ENCODE measurements at places on chromosomes 6 and 20.

GRCh38 chr6:168308390-168309144 is 11.0 kb downstream of the DACT2 start:
- no peak for DNase-seq

GRCh38 chr6:142692942-142693341 is 252.0 kb downstream of the HIVEP2 start:
- DNase-seq: peak; percentile 74

DNA sequence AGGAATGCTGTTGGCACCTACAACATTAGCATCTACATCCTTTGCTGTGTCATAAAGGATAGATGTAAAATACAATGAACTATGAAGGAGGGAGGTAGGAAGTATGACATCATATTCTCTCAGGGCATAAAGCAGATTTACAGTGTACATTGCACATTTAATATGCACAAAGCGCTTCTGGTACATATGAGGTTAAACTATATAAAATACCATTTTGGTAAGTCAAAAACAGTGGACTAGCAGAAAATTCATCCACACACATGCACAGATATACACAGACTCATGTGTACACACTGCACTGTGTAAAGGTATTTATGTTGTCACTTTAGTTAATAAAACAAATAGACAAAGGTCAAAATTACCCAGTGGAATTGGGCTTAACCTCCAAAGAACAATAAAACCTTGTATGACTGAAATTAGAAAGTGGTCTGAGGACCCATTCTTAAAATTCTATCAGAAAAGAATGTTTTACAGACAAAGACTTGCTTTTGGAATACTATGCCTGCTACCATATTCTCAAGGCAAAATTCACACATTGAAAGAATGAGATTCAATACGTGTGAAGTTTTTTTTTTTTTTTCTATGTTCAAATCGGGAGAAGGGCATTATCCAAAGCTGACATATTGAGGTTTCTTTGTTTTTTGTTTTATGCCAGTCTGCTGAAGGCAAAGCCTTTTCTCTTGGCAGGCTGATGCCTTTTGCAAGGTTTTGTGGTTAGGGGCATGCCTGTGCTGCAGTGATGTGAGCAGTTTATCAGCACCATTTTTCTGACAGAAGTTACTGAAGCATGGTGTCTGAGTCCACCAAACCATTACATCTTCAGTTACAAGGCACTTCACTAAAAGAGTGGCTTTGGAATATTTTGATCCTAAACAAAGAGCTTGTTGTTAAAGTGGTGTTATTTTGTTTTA is 199.0 kb downstream of the PLCB1 start:
- no peak for DNase-seq

DNA sequence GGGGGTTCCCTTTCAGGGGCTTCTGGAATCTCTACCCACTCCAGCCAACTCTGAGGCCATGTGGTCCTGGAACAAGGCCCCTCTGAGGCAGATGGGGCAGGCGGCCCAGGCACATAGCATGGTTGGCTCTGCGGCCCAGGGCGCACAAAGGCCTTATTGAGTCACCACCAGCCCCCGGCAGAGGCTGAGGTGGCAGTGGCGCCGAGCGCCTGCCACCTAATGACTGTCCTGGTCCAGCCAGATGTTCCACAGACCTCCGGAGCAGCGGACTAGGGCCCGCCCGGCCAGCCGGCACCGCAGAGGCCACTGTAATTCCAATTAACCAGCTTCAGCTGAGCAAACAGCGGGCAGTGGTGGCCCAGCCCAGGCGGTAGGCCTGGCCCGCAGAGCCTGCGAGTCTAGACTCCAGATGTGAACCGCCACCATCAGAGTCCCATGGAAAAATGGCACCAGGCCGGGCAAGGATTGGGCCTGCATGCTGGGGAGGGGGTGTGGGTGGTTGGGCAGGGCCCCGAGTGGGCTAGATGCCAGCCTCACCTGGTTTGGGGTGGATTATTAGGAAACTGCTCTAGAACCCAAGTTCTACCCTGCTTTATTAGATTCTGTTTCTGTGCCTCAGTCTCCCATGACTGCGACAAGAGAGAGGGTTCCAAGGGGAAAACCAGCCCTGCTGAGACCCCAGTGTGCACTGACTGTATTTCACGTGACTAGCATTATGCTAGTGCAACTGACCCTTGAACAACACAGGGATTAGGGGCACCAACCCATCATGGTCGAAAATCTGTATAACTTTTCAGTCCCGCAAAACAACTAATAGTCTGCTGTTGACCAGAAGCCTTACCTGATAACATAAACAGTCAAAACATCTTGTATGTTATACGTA is 34.1 kb upstream of the ID1 start:
- DNase-seq: no peak

GRCh38 chr20:62972845-62973745 is 20.6 kb downstream of the SLC17A9 start:
- no peak for DNase-seq

DNA sequence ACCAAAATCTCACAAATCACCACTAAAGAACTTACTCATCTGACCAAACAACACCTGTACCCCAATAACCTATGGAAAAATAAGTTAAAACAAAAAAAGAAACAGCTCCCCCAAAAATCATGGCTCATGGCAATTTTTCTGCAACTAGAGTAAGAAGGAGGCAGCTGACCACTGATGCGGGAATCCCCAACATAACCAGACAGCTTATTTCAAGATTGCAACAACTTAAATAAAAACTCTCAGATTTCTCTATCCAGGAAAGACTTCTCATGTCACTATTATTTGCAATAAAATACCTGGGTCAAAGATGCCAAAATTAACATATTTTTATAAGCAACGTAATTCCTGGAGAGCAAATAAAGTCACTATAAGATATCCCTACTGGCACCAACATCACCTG is 128.1 kb upstream of the LY86 start:
- DNase-seq: no peak

- DNase-seq: no peak
Measured at GRCh38 chr6:82739303-82739702, 326.3 kb downstream of the UBE3D start.

- DNase-seq: no peak
Measured at GRCh38 chr20:43220612-43221011, 30.9 kb upstream of the PTPRT start.

DNA sequence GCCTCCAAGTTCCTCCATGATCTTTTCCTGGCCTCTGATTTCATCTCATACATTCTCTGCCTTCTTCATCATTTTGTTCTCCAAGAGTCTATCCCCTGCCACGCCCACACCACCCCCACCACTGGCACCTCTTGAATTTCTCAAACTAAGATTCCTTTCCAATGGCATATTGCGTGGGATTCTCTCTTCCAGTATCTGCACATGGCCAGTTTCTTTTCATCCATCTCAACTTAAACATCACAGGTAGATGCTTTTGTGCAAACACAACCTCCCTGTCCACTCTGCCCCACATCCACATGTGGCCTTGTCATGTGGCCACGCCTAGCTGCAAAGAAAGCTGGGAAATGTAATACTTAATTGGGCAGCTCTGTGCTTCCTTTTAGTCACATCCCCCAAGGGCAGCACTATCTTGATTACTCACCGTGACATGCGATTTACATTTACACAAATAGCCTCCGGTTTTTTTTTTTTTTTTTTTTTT is 33.4 kb upstream of the ZMYND8 start:
- DNase-seq: no peak

- DNase-seq: no peak
Measured at GRCh38 chr6:62492192-62492822, 206.3 kb upstream of the KHDRBS2 start.

DNA sequence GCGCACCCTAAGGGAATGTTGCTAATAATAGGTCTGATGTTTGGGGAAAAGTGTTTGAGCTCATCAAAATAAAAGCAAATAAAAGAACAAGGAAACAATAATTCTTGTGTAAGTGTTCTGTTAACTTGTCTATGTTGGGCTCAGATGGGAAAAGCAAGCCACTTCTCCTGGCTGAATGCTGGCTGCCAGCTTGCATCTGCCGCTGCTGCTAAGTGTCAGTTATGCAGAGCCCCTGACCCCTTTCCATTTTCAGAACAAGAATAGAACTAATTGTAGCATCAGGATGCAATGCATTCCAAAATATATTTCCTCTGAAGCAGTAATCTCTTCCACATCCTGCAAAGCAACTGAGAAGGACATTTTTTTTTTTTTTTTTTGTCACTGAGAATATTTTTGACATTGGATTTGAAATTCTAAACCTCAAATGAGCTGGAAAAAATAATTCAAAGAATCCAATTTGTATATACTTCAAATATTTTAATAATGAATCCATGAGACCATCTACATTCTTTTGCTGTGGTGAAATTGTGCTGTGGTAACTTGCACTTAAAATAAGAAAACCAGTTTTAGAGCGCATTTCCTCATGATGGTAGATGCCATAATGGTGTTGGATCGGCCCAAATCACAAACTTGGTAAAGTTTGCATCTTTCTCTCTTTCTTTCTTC is 43.9 kb upstream of the DEK start:
- DNase-seq: no peak

GRCh38 chr6:4962905-4963304 is 40.9 kb downstream of the RPP40 start:
- DNase-seq: no peak

DNA sequence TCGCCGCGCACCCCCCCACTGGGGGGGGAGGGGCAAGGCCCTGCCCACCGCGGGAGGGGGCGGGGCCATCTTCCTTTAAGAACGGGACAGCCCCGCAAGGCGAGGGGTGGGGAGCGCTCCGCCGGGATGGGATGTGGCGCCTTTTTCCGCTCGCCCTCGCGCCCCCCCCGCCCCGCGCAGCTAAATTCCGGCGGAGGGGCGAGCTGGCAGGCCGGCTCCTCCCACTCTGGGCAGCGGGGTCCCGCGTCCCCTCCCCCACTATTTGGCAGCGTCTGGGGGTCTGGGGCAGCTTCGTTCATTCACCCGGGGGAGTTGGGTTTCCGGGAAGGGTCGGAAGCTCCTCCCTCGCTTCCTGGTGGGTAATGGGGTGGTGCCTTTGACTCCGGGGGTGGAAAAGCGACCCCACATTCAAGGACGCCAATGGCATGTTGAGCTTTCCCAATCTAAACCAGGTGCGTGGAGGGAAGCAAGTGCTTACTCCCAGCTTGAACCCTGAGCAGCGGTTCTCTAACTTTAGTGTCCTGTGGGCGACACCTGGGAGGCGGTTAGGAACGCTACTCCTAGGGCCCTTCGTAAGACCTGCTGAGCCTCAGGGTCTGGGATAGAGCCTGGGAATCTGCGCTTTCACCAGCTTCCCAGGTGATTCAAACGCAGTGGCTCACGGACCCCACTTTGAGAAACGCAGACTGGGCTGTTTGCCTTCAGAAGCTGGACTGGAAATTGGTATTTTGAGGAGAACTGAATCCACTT is 927 bp downstream of the ASXL1 start:
- peak; percentile 72 for DNase-seq

GRCh38 chr6:17835784-17836183 is 129.1 kb upstream of the NUP153 start:
- DNase-seq: no peak

DNA sequence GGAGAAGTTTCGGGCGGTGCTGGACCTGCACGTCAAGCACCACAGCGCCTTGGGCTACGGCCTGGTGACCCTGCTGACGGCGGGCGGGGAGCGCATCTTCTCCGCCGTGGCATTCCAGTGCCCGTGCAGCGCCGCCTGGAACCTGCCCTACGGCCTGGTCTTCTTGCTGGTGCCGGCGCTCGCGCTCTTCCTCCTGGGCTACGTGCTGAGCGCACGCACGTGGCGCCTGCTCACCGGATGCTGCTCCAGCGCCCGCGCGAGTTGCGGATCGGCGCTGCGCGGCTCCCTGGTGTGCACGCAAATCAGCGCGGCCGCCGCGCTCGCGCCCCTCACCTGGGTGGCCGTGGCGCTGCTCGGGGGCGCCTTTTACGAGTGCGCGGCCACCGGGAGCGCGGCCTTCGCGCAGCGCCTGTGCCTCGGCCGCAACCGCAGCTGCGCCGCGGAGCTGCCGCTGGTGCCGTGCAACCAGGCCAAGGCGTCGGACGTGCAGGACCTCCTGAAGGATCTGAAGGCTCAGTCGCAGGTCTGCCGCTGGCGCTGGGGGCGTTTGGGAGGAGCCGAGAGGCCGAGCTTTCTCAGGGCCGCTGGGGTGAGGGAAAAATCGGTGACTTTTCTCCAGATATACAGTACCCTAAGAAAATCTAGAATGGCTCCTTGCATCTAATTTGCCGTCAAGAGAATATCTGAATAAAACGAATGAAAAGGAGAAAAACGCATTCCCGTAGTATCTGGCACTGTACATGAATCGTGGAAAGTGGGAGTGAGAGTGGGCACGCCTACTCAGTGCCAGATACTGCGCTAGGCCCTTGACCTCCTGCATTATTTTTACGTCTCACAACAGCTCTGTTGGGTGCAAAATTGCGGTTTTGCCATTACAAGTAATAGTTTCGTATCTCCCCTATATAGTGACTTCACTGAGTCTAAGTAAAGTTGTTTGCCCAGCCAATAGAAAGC is 1.0 kb downstream of the CALHM6 start:
- DNase-seq: peak; percentile 10

DNA sequence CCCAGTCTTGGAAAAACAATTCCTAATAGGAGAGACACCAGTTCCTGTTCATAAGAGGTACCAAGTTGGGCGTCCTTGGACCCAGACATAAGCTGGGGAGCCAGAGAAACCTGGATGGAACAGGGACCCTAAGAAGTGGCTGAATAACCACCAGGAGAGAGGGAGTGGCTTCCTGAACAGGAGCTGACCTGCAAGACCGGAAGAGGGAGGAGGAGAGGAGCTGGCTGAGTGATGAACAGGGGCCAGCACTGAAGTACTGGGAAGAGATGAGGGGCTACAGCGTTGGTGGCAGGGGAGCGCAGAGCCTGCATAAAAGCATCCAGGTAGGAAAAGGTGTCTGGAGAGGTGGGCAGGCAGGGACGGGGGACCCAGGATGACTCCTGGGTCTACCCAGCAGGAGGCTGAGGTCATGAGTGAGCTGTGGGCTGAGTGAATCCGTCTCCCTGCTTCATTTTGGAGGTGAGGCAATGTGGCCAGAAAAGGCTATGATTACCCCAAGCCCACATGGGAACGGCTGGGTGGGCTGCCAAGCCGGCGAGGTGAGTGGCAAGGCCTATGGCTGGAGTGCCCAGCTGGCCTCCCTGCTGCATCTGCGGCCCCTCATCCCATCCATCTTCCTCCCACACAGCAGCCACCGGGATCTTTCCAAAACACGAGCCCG is 34.4 kb upstream of the ZFAND3 start:
- DNase-seq: no peak

DNA sequence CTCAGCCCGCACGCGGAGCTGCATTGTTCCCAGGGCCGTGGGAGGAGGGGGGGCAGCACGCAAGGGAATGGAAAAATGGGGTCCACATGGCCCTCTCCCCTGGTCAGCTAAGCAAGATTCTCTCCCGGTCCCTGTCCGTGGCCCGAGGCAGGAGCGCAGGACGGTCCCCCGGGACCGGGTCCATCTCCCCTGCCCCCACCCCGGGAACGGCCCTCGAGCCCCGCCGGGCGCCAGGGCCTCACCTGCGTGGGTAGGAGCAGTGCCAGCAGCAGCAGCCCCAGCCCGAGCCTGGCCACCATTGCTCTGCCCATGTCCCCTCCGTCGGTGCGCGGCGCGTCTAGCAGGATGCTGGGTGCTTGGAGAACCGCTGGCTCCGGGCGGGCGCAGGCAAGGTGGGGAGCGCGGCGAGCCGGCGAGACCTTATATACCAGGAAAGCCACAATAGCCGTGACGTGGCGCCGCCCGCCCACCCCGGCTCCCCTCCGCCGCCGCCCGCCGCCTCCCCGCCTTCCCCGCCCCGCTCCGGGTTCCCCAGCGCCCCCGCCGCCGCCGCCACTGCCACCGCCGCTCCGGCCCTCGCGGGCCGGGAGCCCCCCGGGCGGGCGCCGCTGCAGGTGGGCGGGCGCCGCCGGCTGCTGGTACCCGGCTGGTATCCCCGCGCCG is at the start of gene CD24:
TSS of gene CD24 (minus strand) at position 394 of the 663 bp plus-strand sequence. CDS start at position 311, 83 bp downstream.
- no peak for DNase-seq

- DNase-seq: no peak
Measured at GRCh38 chr6:31328355-31328960, 28.5 kb downstream of the HLA-B start.

Measured in stimulated activated CD4-positive, alpha-beta T cell treated with anti-CD3 and anti-CD28 coated beads, Interleukin-12 subunit alpha, Interleukin-12 subunit beta, amount 100 ng/mL, for 48 hours (primary cell).